SK-N-SH treated with all-trans-retinoic acid at 6 μM for 48 hours (cell line): ENCODE measurements at places on chromosomes 7 and 10.

DNA sequence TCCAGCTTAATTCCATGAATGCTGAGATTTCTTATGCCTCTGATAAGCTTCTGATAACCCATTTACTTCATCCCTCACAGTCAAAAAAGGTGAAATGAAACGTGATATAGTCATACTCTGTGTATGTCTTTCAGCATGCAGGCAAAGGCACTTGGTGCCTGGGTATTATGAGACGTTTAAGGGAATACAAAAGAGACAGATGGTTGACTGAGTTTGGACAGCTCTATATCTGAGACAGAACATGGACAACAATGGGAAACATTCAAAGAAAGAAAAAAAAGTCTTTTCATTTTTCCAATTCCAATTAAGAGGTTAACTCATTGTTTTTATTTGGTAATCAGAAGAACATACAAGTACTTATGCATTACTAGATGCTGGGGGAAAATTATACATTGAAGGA, 96.2 kb downstream of the PPP1R17 start:
- ATAC-seq: no peak

GRCh38 chr10:26628395-26628794, 69.1 kb upstream of the PDSS1 start:
- ATAC-seq: no peak

DNA sequence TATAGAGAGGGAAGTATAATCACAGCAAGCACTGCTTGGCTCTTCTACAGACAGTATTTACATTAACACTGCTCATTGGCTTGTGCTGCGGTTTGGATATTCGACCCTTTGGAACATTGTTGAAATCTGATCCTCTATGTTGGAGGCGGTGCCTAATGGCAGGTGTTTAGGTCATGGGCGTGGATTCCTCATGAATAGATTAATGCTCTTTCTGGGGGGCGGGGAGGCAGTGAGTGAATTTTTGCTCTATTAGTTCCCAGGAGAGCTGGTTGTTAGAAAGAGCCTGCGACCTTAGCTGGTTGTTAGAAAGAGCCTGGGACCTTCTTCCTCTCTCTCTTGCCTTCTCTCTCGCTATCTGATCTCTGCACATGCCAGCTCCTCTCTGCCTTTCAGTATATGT, 77.3 kb upstream of the SVIL start:
- ATAC-seq: no peak

DNA sequence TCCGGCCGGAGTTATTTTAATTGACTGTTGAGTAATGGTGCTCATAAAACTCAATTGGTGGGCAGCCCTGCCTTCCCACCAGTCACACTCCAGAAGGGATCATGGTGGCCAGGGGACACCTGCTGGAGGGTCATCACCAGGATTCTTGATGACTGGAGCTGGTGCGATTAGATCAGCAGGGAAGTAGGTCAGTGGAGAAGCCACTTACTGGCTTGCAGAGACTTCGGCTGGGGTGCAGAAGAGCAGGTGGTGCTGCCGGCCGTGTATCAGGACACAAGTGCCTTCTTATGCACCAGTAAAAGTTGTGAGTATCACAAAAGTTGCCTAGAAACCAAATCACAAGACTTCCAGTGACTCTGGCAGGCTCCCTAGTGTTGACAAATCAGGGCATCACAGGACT, 82.6 kb upstream of the CHCHD3 start:
- no peak for ATAC-seq

DNA sequence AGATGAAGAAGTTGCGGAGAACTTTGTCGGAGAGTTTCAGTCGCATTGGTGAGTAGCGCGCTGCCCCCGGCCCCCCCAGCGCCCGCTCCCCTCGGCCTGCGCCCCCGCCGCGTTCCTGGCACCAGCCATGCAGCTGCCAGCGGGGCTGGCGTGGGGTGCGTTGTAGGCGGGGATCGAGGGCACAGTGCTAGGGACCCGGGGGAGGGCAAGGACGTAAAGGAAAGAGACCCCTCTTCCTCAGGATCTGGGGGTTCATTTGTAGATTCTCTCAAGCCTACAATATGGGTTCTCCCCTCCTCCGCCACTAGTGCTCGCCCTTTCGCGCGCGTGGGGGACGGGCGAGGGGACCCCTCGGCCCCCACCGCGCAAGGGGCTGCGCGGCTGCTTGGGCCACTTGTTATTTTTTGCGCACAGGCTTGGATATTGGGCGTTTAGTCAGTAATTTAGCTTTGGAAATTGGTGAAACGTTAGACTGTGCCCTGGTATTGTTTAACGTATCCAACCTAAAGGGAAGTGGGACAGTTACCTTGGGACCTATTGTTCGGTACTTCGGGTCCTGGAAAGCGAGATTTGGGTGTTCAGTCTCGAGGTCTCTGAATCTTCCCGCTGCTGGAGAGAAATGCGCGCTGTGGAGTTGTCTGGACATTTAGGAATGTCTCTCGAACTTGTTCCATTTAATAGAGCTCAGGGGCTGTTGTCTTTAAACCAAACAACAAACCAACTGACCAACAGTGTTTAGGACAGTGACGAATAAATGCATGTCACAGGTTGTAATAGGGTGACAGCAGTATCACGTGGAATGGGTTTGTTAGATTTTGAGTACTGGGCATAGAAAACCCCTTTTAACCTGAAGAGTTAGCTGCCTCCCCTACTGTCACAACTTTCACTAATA, 796 bp downstream of the CDK14 start:
- ATAC-seq: peak; percentile 62

GRCh38 chr7:2903682-2904162, 59.6 kb upstream of the GNA12 start:
- no peak for ATAC-seq

GRCh38 chr7:50308532-50309385, 4.2 kb downstream of the IKZF1 start:
- no peak for ATAC-seq

DNA sequence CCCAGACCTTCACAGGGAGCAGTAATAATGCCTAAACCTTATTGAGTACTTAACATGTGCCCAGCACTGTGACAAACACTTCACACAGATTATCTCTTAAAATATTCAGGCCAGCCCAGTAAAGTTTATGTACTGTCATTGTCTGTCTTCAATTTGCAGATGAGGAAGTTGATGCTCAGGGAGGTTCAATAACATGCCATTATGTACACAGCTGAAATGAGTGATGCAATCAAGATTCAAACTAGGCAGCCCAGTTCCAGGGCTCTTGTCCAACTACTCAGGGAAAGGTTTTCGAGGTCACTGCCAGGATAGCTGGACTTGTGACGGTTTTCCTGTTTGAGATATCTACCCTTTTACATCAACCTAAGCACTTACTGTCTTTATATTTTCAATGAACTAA, 56.1 kb downstream of the AUTS2 start:
- no peak for ATAC-seq

DNA sequence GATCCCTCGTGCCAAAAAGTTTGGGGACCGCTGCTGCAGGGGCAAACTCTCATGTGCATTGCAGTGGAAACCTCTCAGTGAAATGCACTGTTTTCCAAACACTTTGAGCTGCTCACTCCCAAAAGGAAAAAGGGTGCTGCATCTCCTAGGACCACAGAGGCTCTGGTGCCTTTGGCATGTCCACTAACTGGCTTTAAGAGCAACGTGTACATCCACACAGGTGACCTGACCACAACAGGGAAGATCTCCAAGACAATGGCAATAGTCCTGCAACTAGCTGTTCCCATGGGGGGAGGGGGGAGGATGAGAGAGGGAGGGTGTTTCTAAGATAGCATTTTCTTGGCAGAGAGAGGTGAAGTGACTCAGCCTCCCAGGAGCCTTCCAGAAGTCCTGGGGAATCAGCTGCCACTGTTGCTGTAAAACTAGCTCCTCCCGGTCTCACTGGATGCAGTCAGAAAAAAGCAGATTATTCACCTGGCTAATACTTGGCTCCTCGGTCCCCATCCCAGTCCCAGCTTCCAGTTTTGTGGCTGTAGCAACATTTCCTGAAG, 181.7 kb downstream of the HECW1 start:
- ATAC-seq: peak; percentile 90

DNA sequence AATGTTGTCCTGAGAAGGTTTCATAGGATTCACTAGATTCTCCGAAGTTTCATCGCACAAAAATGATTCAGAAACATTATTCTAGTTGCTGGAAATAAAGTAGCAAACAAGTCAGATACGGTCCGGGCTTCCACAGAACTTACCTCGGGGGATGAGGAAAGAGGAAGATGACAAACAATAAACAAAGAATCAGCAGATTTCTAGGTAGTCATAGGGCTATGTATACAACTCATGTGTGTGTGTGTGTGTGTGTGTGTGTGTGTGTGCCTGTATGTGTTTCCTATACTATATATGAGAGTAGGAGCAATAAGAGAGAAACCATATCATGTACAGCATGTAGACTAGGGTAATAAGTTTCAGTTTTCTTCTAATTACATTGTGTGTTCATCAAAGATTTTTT, 16.5 kb downstream of the TMEM236 start:
- no peak for ATAC-seq

DNA sequence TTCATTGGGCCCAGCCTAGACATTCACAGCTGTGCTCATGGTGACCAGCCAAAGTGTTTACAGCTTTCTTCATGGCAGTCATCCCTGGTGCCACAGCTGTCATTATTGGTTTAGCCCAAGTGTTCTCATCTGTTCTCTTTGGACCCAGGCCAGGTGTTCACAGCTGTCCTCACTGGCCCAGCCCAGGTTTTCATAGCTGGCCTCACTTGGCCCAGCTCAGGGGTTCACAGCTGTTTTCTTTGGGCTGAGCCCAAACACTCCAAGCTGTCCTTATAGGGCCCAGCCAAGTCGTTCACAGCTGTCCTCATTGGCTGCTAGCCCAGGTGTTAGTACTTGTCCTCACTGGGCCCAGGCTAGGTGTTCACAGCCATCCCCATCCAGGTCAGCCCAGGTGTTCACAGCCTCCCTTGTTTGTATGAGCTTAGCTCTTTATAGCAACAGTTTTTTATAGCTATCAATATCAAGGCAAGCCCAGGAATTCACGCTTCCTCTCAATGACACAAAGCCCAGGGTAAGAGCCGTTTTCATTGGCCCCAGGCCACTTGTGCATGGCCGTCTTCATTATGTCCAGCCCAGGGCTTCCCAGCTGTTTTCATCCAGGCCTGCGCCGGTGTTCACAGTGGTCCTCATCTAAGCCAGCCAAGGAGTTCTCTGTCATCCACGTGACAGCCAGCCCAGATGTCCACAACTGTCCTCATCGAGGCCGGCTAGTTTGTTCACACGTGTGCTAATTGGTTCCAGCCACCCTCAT, 11.6 kb downstream of the FRG2B start:
- ATAC-seq: no peak

DNA sequence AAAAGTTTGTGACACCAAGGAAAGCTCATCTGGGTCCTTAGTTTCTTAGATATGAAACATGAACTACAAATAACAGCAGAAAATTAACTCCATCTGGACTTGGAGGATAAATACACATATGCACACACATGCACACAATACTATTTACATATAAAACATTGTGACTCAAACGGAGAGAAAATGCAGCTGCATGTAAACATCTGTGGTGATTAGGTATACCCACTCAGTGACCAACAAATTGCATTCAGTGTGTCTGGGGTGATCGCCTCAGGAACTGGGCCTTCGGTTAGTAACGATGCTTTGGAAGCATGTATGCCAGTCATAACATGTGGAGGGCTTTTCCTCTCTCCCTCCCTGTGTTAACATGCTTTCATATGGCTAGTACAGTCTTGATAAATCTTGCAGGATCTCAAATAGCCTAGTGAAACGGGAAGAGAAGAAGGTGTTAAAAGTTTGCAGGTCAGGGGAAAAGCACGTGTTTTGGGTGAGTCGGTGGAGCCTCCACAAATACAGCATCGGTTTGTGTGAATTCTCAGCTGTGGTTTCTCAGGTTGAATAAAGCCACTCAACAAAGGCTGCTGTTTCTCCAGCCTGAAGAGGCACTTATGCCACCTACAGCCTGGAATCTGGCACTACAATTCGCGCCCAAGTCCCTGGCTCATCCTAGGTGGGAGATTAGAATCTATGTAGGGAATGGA, 8.7 kb upstream of the GLRX3 start:
- peak; percentile 100 for ATAC-seq

DNA sequence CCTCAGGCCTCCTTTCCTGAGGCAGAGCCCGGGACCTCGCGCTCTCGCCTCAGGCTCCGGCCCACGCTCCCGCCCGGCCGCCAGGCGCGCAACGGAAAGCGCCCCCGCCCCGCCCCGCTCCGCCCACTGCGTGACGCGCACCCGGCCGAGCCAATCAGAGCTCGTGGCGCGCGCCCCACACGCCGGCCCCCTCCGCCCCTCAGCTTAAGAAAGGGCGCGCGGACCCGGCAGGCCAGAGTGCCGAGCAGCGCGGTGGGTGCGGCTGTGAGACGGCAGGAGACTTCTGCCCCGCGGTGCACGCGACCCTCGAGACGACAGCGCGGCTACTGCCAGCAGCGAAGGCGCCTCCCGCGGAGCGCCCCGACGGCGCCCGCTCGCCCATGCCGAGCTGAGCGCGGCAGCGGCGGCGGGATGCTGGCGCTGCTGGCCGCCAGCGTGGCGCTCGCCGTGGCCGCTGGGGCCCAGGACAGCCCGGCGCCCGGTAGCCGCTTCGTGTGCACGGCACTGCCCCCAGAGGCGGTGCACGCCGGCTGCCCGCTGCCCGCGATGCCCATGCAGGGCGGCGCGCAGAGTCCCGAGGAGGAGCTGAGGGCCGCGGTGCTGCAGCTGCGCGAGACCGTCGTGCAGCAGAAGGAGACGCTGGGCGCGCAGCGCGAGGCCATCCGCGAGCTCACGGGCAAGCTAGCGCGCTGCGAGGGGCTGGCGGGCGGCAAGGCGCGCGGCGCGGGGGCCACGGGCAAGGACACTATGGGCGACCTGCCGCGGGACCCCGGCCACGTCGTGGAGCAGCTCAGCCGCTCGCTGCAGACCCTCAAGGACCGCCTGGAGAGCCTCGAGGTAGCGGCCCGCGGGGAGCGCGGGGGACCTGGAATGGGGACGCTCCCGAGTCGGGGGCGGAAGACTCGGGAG, at the start of gene NPTX2:
Gene NPTX2 (plus strand): TSS at position 235 of the 909 bp plus-strand sequence. CDS start 177 bp downstream, at position 412.
- ATAC-seq: peak; percentile 67

- ATAC-seq: no peak
These were observed 219.3 kb downstream of the WDR11 start for GRCh38 chr10:121070275-121071070.

GRCh38 chr7:27586825-27587224, 75.9 kb downstream of the HIBADH start:
- ATAC-seq: peak; percentile 49; the same call in 1 of the 3 replicates

GRCh38 chr10:20683345-20683744, 213.8 kb downstream of the NEBL start:
- no peak for ATAC-seq

GRCh38 chr10:14635043-14635710, 139.5 kb downstream of the FAM107B start:
- no peak for ATAC-seq
